ENCODE measurements at places on chromosomes 3 and 15. TPM values are rescaled to one million over a fixed set of nuclear protein-coding genes. Genes with fewer than 3 reads are reported as not detected.

DNA sequence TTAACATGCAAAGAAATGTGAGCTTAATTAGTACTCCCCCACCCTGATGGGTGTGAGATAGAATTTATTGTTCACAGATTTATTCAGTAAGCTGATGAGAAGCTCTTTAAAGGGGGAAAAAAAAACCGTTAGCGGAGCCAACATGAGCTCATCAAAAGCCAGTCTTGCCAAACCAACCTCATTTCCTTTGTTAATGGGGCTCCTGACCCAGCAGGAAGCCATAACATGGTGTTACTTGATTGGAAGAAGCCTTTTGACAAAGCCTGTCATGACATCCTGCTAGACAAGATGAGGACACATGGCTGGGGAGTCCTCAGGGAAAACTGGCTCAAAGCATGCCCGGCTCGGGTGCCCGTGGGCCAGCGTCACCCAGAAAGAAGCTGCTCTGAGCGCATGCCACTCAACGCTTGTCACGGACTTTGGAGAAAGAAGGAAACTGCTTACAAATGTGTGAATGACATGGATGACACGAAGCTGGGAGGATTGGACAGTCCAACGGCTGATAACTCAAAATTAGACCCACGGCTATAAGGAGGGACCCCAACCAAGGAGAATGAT, 64.6 kb downstream of the SLCO2A1 start:
- no peaks in the 10 kb centered on the region for H3K27me3 ChIP-seq
- DNase-seq = no peak
- H3K27ac ChIP-seq = no peak overlapping the region
- H3K36me3 ChIP-seq = no peaks in the 10 kb centered on the region
- H3K4me3 ChIP-seq = no peak overlapping the region
- H3K4me1 ChIP-seq = no peaks in the 10 kb centered on the region

- H3K4me3 ChIP-seq = no peak overlapping the region
- no peaks in the 10 kb centered on the region for H3K36me3 ChIP-seq
- peak overlapping the region; percentile 66 for H3K27ac ChIP-seq
- no peaks in the 10 kb centered on the region for H3K27me3 ChIP-seq
Measured at GRCh38 chr3:123078101-123078500, 11.3 kb downstream of the PDIA5 start.

- no peak for DNase-seq
- no peaks in the 10 kb centered on the region for H3K27me3 ChIP-seq
- no peaks in the 10 kb centered on the region for H3K4me1 ChIP-seq
- H3K4me3 ChIP-seq = no peak overlapping the region
Measured at GRCh38 chr3:109743981-109744380, 406.6 kb upstream of the DPPA4 start.

- H3K27me3 ChIP-seq = no peaks in the 10 kb centered on the region
- no peaks in the 10 kb centered on the region for H3K36me3 ChIP-seq
- H3K4me3 ChIP-seq = no peak overlapping the region
- no peaks in the 10 kb centered on the region for H3K4me1 ChIP-seq
- no peak overlapping the region for H3K27ac ChIP-seq
Measured at GRCh38 chr3:114436182-114436581, 142.4 kb downstream of the TIGIT start.

GRCh38 chr3:111737706-111738086, 121.4 kb upstream of the PHLDB2 start:
- peak overlapping the region; percentile 80 for H3K27ac ChIP-seq
- peaks cover 28% of the 10 kb centered on the region for H3K4me1 ChIP-seq
- H3K36me3 ChIP-seq = no peaks in the 10 kb centered on the region
- H3K4me3 ChIP-seq = no peak overlapping the region
- H3K27me3 ChIP-seq = no peaks in the 10 kb centered on the region
- no peak for DNase-seq

DNA sequence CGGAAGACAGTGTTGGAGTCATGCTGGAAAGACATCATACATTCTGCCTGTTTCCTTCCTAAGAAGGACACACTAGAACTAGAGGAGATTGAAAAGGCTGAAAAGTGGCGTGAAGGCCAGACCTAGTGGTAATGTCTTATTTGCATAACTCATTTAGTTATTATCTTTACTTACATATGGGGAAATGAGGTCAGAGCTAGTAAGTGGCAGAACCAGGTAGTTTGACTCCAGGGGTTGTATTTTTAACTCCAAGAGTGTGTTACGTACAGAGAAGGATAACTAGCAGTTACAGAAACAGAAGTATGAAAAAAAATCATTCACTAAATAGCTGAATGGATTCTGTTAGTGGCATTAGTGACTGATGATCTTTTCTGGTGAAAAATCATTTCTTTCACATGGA, 108.0 kb downstream of the MITF start:
- H3K27me3 ChIP-seq = no peaks in the 10 kb centered on the region
- H3K4me1 ChIP-seq = no peaks in the 10 kb centered on the region
- H3K36me3 ChIP-seq = no peaks in the 10 kb centered on the region
- DNase-seq = no peak

Gene VGLL3
- total RNA-seq = 0.70 TPM

DNA sequence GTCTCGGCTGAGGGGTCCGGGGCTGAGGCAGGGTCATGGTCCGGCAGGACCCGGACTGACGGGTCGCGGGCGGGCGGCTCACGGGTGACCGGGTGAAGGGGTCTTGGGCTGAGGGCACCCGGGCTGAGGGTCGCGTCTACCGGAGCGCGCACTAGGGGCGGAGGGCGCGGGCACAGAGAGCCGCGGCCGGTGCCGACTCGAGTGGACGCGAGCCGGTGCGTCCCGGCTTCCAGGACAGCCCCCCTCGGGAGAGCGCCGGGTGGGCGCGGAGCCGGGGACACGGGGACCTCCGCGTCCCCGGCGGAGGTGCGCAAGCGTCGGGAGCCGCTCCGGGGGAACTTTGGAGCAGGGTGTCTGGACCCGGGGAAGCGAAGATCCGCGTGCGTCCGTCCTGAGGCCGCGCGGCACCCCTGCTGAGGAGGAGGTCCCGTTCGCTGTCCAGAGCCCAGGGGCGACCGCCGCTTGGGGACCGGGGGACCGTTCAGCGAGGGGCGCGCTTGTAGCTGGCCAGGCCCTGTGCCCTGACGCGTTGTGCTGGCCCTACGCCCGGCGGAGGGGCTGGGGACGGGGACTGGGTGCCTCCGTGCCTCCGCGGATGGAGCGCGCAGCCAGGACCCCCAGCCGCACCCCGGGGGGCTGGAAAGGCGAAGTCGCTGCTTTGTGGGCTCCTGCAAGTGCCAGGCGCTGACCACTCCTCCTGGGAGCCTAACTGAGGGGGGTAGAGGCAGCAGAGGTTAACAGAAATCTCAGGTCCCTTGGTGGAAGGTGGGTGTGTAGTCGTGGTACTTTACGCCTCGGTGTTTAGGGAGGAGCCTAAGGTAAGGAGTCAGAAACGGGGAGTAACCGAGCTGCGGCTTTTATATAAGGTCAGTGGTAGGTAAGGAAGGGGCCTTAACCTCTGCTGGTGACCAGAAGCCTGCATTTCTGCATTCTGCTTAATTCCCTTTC, at the start of gene PPARG:
Gene PPARG, plus strand, starts transcription at position 889 of the 948 bp plus-strand sequence. CDS start 90,642 bp downstream, outside the sequence.
- no peaks in the 10 kb centered on the region for H3K27me3 ChIP-seq
- H3K36me3 ChIP-seq = no peaks in the 10 kb centered on the region
- H3K4me1 ChIP-seq = no peaks in the 10 kb centered on the region
- peak within 1 kb of the TSS; percentile 84 for H3K27ac ChIP-seq

Gene SLC22A14
- not detected for total RNA-seq

- no peaks in the 10 kb centered on the region for H3K36me3 ChIP-seq
- H3K27ac ChIP-seq = no peak overlapping the region
- H3K4me3 ChIP-seq = peak overlapping the region; percentile 68
- H3K4me1 ChIP-seq = peaks cover 5% of the 10 kb centered on the region
- DNase-seq = no peak
Measured at GRCh38 chr15:72796515-72797337, 13.2 kb upstream of the ADPGK start.

- no peak for DNase-seq
- H3K4me1 ChIP-seq = no peaks in the 10 kb centered on the region
- H3K4me3 ChIP-seq = no peak overlapping the region
- H3K27ac ChIP-seq = peak overlapping the region; percentile 4
Measured at GRCh38 chr15:40330368-40330836, 6.9 kb downstream of the INAFM2 start.

DNA sequence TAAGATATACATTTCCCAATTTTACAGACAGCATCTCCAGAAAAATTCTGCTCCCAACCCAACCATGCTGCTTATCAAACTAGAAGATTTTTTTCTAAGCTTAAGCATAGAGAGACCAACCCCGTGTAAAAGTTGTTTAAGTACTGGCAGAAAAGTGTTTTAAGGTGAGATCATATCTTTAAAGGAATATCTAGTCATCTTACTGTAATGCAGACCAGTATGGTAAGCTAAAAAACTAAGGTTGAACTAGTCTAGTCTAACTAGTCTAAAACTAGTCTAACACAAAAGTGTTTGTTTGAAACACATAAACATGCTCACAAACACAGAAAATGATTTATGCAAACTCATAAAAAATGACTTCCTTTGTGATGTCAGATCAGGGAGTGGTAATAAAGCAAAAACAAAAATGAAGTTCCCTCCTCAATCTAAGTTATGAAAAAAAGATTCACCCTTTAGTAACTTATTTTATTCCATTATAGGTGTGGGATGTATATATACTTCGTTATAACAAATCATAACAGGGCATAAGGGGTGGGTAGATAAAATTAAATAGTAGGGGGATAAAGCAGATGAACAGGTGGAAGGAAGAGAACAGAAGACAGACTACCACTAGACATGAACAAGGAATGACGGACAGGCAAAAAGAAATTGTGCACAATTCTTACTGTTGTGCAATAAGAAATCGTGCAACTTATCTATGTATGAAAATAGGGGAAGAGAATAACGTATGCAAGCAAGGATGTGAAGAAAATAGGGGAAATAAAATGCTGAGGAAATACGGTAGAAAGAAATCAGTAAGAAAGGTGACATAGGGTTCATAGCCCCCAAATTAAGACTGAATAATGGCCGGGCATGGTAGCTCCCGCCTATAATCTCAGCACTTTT, 10.0 kb downstream of the MYO5A start:
- H3K27ac ChIP-seq = no peak overlapping the region
- H3K4me3 ChIP-seq = no peak overlapping the region
- H3K4me1 ChIP-seq = no peaks in the 10 kb centered on the region
- no peaks in the 10 kb centered on the region for H3K36me3 ChIP-seq
- no peaks in the 10 kb centered on the region for H3K27me3 ChIP-seq

- H3K27me3 ChIP-seq = no peaks in the 10 kb centered on the region
- no peaks in the 10 kb centered on the region for H3K4me1 ChIP-seq
- no peak overlapping the region for H3K4me3 ChIP-seq
- no peak overlapping the region for H3K27ac ChIP-seq
- no peak for DNase-seq
Measured at GRCh38 chr3:54432975-54433374, 310.6 kb downstream of the CACNA2D3 start.

DNA sequence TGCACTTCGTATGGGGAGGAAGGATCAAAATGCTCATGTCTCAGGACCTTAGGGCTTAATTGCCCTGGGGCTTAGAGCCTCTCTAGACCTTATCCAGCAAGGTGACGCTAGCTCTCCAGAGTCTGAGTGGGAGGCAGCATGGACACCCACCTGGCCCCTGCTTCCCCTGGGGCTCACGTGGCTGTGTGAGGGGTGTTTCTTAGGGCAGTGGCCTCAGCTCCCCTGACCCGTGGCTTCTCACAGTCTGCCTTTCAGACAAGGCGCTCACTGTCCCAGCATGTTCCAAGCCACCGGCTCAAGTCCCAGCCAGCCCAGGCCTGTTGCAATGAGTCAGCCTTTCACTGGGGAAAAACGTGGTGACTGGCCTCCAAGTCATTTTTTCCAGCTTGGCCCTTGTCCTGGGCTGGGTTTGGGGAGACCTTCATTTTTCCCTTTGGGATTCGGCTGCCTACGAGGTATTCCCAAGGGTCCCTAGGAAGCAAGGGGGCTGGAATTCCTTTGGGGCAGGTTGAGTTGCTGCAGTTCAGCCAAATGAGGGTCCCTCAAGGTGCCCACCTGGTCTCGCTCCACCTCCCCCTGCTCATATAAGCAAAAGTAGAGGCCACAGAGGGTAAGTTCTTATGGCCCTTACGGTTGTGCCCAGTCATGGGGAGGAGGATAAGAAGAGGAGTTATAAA, 15.7 kb downstream of the BHLHE40 start:
- H3K27me3 ChIP-seq = no peaks in the 10 kb centered on the region
- no peaks in the 10 kb centered on the region for H3K36me3 ChIP-seq
- no peak for DNase-seq
- H3K27ac ChIP-seq = no peak overlapping the region
- H3K4me3 ChIP-seq = no peak overlapping the region

Gene LRRC31
- 5.3 TPM for total RNA-seq

DNA sequence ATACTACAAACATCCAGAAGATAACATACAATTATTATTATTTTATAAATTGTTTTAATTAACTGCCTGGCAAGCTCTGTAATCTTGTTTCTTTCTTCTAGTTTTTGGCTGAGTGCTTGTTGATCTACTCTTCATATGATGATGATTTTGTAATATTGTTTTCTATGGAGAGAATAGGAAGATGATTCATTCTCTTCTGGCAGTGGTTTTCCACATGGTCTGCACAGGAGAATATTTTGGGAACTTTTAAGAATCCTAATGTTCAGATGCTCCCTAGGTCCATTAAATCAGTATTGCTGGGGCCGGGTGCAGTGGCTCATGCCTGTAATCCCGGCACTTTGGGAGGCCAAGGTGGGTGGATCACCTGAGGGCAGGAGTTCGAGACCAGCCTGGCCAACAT, 37.6 kb downstream of the CACNA2D3 start:
- no peaks in the 10 kb centered on the region for H3K36me3 ChIP-seq
- H3K4me1 ChIP-seq = no peaks in the 10 kb centered on the region
- no peak overlapping the region for H3K4me3 ChIP-seq
- H3K27me3 ChIP-seq = no peaks in the 10 kb centered on the region
- no peak for DNase-seq

Gene SLC26A6
- total RNA-seq = 7.5 TPM

DNA sequence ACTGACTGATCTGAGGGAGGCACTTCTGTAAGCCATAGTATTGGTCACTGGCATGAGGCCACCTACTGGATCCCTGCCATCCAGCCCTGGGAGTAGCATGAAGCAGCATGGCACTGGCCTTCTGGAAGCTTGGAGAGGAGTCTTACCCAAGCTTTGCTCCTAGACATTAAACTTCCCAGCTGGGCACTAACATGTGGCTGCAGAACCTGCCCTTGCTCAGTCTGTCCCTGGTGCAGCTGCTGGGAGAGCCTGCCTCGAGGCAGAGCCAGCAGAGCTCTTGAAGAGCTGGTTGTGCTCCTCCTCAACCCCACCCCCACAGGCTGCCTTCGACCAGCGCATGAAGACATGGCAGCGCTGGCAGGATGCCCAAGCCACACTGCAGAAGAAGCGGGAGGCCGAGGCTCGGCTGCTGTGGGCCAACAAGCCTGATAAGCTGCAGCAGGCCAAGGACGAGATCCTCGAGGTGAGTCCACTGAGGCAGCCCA, 17.1 kb upstream of the SNX22 start:
- H3K27me3 ChIP-seq = no peaks in the 10 kb centered on the region
- peak; percentile 79 for DNase-seq
- H3K36me3 ChIP-seq = peaks cover 75% of the 10 kb centered on the region
- no peak overlapping the region for H3K4me3 ChIP-seq

GRCh38 chr3:103158183-103158582, 723.4 kb downstream of the ZPLD1 start:
- no peaks in the 10 kb centered on the region for H3K36me3 ChIP-seq
- no peaks in the 10 kb centered on the region for H3K27me3 ChIP-seq

Gene TGM4
- not detected for total RNA-seq
